ENCODE measurements at places on chromosomes 12 and 14.

GRCh38 chr14:20278414-20278813, 27.3 kb downstream of the TTC5 start:
- DNase-seq, result no peak

GRCh38 chr14:31842899-31843298, 234.2 kb upstream of the ARHGAP5 start:
- DNase-seq, result no peak

DNA sequence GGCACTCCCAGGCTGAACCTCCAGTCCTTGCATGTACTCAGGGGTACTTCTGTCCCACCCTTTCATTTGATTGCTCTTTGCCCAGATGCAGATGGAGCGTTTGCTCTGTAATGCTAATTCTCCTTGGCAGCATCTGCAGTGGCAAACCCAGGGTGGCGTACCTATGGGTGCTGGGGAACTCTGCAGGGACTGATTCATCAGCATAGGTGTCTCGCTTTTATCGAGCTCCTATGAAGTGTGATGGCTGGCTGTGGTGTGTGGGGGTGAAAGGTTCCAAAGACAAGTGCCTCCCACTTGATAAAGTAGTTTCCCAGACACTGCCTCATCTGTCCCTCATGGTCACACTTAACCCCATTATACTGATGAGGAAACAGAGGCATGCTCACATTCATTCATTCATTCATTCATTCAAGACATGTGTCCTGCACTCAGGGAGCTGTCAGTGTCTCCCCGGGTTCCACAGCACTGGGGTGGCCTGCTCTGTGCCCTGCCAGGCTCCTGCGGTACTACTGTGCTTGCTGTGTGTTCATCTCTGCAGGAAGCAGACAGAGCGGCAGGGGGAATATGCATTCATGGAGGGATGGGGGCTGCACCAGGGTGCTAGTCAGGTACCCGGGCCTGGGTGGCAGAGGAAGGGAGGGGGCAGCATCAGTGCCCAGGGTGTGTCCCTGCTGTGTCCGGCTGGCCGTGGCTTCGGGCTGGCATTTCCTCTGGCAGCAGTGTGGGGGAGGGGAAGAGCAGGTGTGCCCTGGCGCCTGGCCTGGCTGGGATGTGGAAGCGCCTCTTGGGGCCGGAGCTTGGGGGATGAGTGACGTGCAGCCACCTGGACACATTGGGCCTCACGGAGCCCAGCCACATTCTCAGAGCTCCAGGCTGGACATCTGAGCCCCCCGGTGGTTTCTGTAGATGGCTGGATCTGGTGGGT, 110.9 kb downstream of the TSPAN9 start:
- no peak for DNase-seq

- DNase-seq, result no peak
Measured at GRCh38 chr14:54785136-54785777, 117.4 kb downstream of the GCH1 start.

GRCh38 chr12:64102339-64102738, 119.8 kb downstream of the KICS2 start:
- no peak for DNase-seq

DNA sequence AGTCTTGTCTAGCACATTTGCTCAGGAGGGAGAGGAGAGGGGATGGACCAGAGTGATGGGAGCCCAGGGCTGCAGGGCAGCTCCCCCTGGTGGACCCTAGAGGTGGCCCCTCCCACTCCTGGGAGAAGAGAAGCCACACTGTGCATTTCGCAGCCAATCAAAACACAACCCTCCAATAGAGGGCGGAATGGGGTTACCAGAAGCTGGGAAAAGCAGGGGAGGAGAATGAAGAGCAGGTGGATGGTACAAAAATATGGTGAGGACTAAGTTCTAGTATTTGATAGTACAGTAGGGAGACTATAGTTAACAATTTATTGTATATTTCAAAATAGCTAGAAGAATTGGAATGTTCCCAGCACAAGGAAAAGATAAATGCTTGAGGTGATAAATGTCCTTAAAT, 23.6 kb downstream of the VASH1 start:
- DNase-seq, result peak; percentile 54

- DNase-seq, result no peak
Measured at GRCh38 chr14:97074856-97075255, 277.7 kb downstream of the VRK1 start.

GRCh38 chr12:23399402-23399933, 550.0 kb downstream of the SOX5 start:
- no peak for DNase-seq

GRCh38 chr14:93318927-93319326, 13.9 kb downstream of the BTBD7 start:
- no peak for DNase-seq

DNA sequence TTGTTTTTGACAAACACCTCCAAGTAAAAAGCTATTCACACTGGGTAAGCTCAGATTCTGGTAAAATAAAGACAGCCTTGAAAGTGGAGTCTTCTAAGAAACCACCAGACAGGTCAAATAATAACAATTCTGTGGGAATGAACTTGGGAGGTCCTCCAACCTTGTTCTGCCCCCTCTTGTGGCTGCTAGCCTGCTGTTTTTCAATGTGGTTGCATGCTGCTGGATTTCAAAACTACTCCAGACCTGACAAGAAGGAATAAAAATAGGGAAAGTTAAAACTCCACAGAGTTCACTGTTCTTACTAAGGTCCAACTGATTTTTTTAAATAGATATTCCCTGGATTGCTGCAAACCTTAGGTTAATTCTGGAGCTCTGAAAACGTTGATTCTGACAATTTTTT, 32.2 kb upstream of the RIN3 start:
- DNase-seq, result no peak

DNA sequence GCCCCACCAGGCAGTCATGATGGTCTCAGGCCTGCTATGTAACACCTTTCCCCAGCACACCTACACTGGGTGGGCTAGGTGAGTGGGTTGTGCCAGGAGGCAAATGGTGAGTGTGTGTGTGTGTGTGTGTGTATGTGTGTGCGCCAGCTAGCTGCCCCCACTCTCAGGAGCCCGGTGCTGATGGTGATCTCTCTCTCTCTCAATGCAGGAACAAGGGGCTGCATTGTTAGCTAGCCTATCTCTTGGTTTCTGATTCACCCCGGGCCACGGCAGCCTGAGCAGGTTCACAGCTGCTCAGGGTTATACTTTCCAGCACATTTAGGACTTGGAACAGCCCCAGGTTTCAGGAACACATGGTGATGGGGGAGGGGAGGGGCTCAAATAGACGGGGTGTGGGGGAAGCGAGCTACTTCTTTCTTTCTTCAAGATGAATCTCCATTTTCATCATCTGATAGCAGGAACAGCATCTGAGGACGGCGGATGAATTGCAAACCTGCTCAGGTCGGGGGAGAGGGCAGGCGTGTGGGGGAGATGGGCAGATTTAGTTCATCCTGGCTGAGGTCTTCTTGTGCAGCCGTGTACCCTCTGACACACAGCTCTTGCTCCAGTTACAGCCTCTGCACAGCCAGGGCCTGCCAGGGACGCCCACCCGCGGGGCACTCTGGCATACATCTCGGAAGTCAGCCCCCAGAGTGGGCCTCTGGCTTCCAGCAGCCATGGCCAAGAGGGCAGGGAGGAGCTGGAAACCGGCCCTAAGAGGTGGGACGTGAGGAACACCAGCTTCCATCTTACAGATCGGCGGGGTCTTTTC, 137.6 kb downstream of the ZFP36L1 start:
- DNase-seq, result no peak

DNA sequence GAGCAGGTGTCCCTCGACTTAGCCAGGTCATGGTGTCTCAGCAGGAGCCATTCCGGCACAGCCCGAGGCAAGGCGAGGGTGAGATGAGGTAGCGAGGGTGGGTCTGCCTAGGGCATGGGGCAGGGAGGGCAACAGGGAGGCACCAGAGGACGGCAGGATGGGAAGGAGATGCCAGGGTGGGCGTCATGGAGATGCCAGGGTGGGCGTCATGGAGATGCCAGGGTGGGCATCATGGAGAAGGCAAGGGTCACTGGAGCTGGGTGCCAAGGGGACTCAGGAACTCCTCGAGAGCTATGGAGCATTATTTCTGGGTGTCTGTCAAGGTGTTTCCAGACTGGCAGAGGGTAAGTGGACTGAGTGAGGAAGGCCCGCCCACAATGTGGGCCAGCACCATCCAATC, 7.4 kb downstream of the DEGS2 start:
- no peak for DNase-seq

GRCh38 chr12:113263431-113263963, 42.2 kb downstream of the TPCN1 start:
- peak; percentile 4 for DNase-seq

GRCh38 chr12:27551172-27551840, 27.3 kb downstream of the PPFIBP1 start:
- DNase-seq, result no peak

DNA sequence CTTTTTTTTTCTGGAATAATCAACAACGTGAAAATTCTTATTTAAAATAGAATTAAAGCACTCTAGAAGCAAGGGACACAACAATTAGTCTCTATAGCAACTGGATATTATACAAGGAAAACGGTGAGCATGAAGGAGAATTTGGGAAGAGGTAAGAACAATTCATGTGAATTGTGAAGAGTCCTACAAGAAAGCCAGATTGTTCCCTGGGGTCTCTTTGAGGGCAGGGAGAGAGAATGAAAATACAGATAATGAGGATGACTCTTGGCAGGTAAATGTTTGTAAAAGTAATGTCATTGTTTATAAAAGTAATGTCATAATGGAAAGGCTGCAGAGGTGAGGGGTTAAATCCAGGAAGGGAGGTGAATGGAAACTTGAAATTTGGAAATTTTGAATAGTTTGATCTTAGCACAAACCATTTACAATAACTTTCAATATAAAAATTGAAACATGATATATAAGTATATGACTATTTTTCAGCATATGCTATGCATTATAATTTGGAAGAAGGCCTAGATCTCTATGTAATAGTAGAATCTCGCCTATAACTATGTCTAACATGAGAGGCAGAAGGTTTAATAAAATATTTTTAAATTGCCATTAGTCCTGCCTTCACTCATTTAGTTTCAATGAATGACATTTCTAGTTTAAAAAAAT, 378.8 kb upstream of the DCN start:
- DNase-seq, result no peak

GRCh38 chr12:108519558-108519957, 4.5 kb downstream of the FICD start:
- no peak for DNase-seq

DNA sequence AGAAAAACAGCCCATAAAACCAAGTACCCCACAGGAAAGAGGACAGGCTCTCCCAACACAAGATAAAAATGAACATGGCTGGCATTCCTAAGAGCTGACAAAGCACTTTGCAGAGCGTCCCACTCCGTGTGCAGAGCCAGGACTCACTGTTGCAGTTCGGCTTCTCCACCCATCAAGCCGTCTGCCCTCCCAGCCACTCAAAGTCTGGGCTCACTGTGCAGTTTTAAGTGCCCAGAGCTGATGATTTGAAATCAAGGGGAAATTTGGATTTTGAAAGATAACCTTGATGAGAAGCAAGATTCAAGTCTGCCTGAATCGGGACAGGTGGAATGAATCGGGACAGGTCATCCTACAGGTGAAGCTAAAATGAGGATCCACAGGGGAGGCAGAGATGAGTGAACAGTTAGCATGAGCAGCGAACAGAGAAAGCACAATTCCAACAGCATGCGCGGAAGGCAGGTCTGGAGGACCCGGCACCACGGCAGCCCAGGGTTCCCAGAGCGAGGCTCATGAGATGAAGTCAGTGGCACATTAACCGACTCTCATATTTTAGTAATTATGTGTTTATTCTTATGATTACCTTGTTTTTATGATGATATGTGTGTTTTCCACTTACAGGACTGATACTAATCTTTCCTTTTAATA, 39.8 kb upstream of the GPR68 start:
- no peak for DNase-seq

- DNase-seq, result no peak
Measured at GRCh38 chr12:65609359-65609771, 214.9 kb upstream of the HMGA2 start.

- DNase-seq, result no peak
Measured at GRCh38 chr14:61444215-61444768, 122.9 kb downstream of the PRKCH start.

- DNase-seq, result peak; percentile 4
Measured at GRCh38 chr12:109639151-109639872, 65.7 kb downstream of the MVK start.

DNA sequence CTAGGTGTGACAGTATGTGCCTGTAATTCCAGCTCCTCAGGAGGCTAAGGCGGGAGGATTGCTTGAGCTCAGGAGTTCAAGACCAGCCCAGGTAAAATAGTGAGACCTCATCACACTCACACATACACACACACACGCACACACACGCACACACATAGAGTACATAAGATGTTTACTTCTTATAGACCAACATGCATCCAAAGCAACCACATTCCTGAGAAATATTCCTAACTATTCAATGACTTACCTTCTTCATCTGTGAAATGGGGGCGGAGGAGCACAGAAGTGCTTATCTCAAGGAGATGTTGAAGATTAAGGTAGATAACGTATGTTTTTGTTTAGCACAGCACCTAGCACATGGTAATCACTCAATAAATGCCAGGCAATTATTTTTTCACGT, 6.4 kb downstream of the NDUFA12 start:
- no peak for DNase-seq

DNA sequence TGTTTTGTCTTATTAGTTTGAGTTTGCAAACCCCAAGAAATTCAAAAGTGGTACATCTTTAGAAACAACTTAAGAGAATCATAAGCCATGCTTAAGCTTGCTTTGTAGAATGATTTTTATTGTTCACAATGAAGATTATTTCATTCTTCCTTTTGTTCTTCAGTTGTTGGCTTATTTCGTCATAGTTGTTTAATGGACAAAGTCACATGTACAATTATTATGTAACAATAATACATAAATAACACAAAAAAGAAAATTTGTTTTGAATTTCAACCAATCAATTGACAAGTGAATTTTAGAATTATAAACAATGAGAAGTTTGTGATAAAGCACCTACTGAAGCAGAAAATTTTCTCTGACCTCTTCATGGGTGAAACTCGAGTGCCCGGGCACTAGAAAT, 111.8 kb upstream of the IGF1 start:
- DNase-seq, result no peak

- DNase-seq, result no peak
Measured at GRCh38 chr12:31210541-31210940, 115.4 kb downstream of the SINHCAF start.

DNA sequence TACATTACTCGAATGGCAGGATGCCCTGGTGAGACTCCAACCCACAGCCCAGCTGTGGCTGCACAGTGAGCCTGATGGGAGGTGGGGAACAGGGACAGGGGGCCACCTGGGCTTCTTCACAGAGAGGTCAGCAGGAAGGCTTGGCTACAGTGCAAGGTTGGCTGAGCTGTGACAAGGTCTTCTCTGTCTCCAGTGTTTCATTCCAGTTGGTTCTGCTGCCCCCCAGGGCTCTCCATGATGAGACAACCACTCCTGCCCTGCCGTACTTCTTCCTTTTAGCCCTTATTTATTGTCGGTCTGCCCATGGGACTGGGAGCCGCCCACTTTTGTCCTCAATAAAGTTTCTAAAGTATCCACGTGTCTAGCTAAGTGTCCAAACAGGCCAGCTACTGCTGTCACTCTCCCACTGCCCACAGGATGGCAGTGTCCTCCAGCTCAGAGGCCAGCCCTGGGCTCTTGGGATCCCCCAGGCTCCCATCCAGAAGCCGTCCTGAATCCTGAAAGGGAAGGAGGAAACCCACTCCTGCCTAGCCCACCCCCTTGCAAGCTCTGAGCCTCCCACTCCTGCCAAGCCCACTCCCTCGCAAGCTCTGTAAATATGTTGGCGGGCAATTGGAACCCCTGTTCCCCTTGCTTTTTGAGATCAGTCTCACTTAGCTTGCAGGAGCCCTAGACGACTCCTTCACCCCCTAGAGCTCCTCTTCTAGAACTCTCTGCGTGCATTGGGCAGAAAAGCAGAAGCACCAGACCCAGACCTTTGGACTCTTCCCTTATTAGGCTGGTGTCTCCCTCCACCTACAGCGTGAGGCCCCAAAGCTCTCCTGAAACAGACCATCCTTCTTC, 5.4 kb downstream of the C1QL4 start:
- no peak for DNase-seq

- DNase-seq, result no peak
Measured at GRCh38 chr14:74763803-74764531, 851 bp downstream of the YLPM1 start.
